Astrocyte (in vitro differentiated cells and primary cell): ENCODE measurements at places on chromosomes 16 and 17.

GRCh38 chr17:42562388-42563142, 617 bp downstream of the COASY start:
- no peak for DNase-seq

DNA sequence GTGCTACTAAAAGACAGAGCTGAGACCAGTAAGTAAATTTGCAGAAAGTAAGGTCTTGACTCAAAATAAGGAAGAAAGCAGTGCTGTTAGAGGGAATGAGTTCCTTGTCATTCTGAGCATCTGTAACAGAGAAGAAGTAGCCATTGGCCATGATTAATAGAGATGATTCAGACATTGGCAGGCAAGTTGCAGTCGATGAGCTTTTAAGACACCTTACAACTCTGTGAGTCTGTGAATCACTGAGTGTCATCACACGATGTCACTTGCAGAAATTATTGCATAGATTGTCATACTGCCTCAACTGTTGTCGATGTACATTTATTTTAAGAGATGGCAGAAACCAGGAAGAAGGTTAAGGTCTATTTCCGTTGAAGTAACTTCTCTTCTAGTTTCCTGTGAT, 201.1 kb upstream of the CDH13 start:
- DNase-seq = no peak

DNA sequence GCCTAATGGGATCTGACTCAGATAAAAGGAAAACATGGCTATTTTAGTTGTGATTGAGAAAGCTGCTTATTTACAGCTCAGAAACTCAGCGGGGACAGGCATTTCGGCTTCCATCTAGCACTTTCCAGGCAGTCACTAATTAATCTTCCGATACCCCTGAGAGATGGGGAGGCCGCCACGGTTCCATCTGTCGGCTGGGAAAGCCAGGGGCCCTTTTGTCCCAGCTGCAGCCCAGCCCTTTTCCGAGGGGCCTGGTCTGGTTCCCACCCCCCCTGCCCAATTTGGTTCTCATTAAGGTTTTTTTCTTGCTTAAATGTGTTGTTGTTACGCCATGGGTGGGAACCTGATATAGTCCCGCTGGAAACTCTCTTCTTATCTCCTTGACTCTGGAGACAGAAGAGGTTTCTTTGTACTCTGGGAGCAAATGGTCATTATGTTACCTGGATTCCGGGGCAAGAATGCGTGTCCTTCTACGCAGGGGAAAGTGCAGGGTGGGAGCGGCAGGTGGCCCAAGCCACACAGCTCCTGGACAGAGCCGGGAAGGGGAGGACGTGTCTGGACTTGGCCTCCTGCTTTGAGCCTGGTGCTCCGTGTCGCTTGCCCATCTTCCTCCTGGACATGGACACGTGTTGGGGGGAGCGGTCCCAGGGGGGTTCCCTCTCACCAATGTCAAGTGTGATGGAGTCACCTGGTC, 50.9 kb upstream of the GSE1 start:
- no peak for DNase-seq

DNA sequence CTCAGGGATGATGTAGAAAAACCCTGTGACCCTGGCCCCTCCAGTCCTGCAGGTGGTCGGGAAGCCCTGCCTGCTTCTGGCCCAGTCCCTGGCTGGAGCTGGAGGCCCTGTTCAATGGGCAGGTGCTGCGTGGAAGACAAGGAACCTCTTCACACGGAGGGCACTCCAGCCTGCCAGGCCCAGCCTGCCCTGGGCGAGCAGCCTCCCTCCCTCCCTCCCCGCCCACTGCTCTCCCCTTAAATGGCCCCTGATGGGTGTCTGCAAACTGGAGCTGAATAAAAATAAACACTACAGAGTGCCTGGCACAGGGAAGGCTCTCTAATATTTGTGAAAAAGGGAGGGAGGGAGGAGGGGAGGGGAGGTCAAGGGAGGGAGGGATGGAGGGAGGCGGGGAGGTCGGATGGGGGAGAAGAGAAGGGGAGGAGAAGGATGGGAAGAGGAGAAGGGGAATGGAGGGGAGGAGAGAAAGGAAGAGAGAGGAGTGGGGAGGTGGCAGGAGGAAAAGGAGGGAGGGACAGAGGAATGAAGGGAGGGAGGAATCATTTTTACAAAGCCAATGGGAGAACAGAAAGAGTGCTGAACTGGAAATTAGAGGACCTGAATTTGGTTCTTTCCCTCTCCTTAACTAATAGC, 222.8 kb upstream of the TNRC6C start:
- DNase-seq = no peak

GRCh38 chr17:14317383-14317782, 16.5 kb downstream of the HS3ST3B1 start:
- no peak for DNase-seq

- DNase-seq = no peak
Measured at GRCh38 chr16:4169415-4169814, 53.2 kb upstream of the ADCY9 start.

DNA sequence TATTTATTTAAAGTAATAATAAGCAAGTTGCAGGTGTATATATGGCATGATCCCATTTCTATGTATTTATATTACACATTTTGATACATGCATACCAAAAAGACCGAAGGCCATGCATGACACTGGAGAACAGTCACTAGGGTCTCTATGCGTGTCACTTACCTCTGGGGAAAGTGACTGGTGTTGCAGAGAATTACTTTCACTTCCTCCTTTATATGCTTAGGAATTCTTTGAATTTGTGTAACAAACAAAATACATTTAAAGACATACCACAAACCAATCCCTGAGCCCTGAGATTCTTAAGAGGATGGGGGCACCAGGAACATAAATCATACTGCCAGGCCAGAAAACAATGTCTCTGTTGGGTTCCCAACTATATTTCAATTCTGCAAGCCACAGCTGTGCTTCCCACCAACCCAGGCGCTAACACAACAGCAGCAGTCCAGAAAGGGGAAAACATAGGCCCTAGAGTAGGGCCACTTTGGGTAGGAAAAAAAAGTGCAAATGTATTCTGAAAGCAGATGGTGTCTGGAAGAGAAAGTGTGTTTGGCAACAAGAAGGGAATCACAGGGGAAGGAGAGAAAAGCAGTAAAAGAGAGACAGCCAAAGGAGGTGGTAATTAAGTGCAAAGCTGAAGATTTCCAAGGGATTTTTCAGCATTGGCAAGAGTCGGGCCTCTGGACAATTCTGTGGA, 24.5 kb upstream of the HYDIN start:
- no peak for DNase-seq

DNA sequence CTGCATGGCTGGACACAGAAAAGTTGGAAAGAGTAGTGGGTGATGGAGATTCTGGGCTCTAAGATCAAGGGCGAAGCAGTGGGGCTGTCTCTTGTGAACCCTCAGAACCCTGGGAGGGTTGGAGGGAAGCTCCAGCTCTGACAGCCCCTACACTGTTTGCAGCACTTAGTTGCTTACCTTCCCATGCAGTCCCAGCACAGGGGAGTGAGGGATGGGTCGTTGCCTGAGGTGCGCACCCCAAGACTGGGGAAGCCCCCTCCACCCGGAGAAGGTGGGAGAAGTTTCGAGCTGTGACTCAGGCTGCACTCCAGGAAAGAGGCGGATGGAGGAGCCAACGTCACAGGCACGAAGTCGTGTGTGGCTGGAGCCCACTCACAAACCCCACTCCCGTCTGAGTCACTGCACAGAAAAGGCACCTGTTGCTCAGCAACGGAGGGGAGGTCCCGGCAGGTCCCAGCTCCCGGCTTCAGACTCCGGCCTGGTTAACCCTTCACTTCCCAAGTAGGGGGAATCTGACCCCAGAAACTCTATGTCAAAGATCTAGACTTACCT, 60.1 kb downstream of the AIPL1 start:
- DNase-seq = peak; percentile 84

- DNase-seq = no peak
Measured at GRCh38 chr17:5883775-5884665, 186.2 kb upstream of the WSCD1 start.

- DNase-seq = peak; percentile 99
Measured at GRCh38 chr16:72474501-72475123, 302.7 kb upstream of the PMFBP1 start.

GRCh38 chr17:17351901-17352781, 49.0 kb downstream of the NT5M start:
- DNase-seq = peak; percentile 54

DNA sequence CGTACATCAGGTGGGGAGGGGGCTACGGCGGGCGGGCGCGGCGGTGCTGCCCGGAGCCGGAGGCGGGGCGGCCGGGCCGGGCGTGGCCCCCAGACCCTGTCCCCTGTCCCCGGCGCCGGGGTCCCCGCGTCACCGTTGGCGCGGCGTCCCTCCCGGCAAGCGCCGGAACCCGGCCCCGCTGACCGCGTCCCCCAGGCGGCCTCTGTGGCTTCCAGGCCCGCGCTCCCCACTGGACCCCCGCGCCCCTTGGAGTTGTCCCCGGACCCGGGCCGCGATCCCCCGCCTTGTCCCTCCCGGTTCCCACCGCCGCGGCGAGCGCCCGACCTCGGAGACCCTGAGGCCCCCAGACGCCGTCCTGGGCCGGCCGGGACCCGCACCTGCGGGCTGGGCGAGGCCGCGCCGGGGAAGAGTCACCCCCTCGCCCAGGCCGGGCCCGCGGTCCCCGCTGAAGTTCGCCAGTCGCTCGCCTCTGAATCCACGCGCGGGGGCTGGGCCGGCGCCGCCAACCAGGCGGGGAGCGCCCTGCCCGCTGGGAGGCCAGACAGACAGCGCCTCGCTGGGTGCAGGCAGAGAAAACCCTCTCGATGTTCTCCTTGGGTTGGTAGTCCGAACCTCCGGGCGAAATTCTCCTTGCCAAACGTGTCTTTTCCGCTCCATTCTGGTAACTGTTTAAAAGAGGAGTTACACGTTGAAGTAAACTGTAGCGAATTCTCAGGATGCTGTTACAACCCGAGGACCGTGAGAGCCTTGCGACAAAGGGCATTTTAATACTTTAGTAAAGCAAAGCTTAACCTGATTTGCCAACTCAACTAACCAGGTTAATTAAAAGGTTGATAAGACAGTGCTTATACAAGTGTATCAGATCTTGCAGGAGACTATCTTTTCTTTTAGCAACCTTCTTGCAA, 761 bp downstream of the GAN start:
- peak; percentile 32 for DNase-seq

GRCh38 chr17:78346605-78347250, 13.1 kb downstream of the SOCS3 start:
- no peak for DNase-seq

DNA sequence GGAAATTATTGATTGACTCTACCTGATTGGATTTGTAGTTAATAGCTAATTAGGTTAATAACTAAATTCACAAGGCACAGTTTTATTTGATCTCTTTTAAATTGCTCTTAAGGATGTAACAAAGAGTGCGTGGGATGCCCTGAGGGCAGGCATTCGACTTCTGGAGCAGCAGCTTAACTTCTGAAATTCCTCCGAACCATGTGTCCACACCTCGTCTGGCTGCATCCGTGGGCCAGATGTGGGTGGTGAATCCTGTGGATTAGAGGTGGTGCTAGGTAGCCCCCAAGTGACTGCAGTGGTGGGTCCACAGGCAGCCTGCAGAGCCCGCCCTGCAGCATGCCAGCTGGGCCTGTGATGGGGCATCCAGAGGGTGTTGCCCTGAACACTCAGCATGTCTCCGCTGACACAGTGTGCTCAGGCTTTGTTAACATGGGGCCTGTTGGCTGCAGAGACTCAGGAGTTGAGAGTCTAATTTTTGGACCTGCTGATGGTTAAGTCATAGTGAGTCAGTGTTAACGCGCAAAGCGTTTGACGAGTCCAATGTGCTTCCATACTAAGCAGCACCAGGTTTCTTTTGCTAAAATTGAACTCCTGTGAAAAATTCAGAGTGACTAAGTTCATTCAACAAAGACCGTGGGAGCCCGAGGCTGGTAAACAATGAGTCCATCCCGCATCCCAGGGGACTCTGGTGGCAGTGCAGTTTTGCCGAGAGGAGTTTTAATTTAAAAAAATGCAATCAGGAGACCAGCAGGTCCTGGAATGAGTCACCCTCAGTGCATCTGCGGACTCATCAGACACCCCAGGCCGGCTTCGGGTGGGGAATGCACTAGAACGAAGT, 3.8 kb upstream of the NPB start:
- peak; percentile 93 for DNase-seq

DNA sequence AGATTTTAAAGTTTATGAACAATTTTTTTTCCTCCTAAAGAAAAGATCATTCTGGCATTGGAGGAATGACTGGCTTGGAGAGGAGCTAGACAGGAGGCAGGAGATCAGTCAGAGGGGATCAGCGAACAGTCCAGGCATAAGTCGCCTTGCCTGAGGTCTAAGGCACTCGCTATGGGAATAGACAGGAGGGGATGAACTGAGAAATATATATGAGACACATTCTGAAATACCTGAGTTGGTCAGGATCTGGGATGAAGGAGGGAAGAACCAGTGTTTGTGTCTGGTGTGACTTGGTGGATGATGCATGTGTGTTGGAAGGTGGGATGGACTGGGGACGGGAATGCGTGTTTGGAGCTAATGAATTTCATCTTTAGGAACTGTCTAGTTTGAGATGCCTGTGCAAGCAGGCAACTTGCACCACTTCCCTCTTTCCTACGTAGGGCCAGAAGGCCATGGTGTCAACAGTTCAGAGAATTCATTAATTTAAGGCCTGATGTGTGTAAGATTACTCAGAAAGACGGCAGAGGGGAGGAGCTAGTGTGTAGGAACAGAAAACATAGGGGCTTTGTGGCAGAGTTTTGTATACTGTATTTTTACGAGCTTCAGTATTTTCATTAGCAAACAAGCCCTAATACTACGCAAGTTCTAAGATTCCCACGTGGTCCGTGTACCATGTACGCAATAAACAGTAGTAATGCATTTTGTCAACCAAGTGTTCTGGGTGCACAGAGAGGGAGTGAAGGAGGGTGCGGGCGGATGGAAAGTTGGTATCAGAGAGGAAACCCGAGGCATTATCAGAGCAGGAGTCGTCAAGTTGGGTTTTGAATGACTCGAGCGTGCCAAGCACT, 825 bp downstream of the HEATR6 start:
- DNase-seq = peak; percentile 19

GRCh38 chr16:86862595-86863280, 284.4 kb downstream of the FOXL1 start:
- no peak for DNase-seq

DNA sequence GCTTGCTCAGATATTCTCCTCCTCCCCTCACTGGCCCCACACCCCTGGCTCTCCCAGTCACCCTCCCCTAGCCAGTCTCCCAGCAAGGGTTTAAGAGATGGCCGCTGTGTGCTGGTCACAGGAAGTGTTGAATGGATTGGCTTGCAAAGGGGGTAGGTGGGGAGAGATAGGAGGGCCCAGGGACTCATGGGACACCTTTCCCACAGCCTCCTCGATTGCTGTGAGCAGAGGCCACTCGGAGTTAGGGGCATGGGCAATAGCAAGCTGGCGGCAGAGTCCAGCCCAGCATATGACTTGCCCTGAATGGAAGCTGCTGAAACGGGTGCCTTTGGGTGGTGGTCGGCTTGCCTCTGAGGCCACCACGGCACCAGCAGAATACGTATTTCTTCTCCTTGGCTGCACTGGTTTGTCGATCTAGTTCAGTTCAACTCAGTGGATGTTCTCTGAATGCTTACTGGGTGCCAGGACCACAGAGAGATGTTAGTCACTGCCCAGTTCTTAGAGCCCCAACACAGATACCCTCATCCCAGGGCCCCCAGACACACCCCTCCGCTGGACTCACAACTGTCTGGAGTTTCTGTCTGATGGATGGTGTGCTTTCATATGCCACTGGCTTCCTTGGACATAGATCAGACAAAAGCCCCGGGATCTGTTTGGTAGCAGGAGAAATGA, 6.0 kb downstream of the WFIKKN2 start:
- no peak for DNase-seq

- peak; percentile 94 for DNase-seq
Measured at GRCh38 chr17:78840780-78841611, at the start of gene USP36. Gene USP36 (minus strand): TSS chr17:78840814. CDS start chr17:78836363, 4,451 bp downstream.
